Activated gamma-delta T cell treated with Interleukin-2 at 50 U/mL for 16 hours (primary cell): ENCODE measurements at places on chromosomes 3 and 15.

GRCh38 chr3:77825001-77825827, 785.3 kb downstream of the ROBO2 start:
- DNase-seq, result no peak

GRCh38 chr15:51879555-51879954, 50.1 kb downstream of the TMOD3 start:
- DNase-seq, result no peak

DNA sequence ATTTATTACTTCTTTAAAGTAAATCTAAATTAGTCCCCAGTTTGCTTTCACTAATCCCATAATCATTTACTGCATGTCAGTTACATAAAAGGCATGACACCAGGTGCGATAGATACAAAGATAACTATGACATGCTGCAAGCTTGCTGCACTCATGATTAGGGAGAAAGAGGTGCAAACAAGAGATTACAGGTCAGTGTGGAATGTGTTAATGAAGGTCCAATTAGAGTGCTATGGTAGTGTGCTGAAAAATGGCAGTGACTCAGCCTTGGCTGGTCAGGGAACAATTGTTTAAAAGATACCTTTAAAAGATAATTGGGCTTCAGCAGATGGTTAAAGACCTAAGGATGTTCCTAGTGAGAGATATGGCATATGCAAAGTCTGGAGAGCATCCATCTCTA, 352.6 kb upstream of the TGFBR2 start:
- no peak for DNase-seq

- no peak for DNase-seq
Measured at GRCh38 chr3:32595323-32595722, 24.7 kb upstream of the DYNC1LI1 start.

DNA sequence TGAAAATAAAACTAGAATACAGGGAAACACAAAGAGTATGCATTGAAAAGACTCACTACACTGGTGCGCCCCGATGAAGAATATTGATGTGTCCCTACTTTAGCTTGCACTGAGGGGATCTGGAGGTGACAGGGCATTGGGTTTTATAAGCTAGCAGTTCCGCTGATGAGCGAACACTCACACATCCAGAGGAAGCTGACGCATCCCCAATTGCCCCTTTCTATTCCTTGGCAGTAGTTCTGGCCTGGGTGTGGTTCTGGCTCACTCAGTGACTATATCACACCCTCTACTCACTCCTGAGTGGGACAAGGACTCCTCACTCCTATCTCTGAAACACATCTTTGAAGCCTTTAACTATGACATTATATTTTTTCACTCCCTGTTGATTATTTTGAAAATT, 71.0 kb downstream of the B3GNT5 start:
- DNase-seq, result no peak

DNA sequence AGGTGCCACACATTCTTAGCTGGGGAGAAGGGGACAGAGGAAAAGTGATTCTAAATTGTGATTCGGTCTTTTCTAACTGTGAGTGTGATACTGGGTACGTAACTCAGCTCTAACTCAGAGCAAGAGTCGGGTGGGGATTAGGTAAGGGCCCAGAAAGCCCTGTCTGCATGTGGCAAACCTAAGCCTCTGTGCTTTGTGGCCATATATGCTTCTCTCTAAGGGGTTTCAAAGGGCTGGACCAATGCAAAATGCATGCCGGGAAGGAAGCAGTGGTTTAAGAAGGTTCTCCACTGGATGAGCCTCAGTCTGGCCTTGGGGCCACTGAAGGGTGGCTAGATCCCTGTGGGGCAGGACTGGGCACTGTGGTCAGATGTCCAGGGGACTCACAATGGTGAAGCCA, 275.8 kb downstream of the PLCL2 start:
- no peak for DNase-seq

- DNase-seq, result no peak
Measured at GRCh38 chr3:135192929-135193328, 397.9 kb downstream of the EPHB1 start.

GRCh38 chr3:168081171-168081771, 14.5 kb downstream of the GOLIM4 start:
- no peak for DNase-seq

DNA sequence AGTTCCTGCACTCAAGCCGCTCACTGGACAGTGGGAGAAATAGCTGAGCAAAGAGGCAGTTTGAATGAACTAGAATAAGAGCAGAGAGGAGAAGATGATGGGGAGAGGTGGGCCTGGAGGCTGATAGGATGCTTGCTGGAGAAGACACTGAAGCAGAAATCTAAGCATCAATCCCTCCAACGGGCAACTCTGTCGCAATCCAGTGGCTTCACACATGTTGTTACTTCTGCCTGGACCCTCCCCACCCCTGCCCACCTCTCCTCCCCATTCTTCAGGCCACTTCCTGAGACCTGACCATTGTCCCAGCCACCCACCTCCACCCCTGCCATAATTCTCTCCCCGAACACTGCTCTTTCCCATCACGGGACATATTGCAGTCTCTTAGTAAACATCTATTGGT, 76.0 kb downstream of the SRGAP3 start:
- no peak for DNase-seq
